NCI-H510A treated with DMSO at 0.1 percent for 48 hours (cell line): ENCODE measurements at places on chromosomes 11 and 22.

GRCh38 chr11:65384301-65384889 is 1.9 kb upstream of the SLC25A45 start:
- no peak for DNase-seq

DNA sequence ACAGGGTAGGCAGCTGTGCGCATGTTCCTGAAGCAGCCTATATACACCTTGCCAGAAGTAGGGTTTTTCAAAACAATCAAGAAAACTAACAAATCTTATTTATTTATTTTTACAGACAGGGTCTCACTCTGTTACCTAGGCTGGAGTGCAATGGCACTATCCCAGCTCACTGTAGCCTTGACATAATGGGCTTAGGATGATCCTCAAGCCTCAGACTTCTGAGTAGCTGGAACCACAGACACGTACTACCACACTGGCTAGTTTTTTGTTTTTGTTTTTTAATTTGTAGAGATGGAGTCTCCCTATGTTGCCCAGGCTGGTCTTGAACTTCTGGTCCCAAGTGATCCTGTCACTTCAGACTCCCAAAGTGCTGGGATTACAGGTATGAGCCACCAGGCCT is 25.7 kb downstream of the CLTCL1 start:
- no peak for DNase-seq

DNA sequence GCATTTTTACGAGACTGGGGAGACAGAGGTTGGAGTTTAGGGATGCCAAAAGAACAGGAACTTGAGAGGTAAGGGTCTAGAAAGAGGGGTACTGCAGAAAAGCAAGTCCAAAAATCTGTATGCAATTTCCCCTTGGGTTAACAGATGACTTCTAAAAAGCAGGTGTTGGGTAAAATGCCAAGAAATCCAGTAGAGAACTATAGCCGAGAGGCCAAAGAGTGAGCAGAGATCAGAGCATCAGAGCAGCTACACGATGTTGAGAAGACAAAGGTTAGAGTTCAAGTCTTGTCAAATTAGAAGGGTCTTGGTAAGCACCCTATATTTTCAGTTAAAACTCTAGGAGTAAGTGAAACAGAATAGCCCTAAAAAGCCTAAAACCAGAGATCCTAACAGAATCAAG is 145.2 kb downstream of the FCHSD2 start:
- DNase-seq, result no peak

- DNase-seq, result no peak
These were observed 44.2 kb downstream of the TRIM66 start for GRCh38 chr11:8638300-8638699.

GRCh38 chr11:109037856-109038780 is 373.2 kb downstream of the DDX10 start:
- no peak for DNase-seq

GRCh38 chr11:47599902-47600301 is 5.7 kb upstream of the C1QTNF4 start:
- DNase-seq, result no peak

DNA sequence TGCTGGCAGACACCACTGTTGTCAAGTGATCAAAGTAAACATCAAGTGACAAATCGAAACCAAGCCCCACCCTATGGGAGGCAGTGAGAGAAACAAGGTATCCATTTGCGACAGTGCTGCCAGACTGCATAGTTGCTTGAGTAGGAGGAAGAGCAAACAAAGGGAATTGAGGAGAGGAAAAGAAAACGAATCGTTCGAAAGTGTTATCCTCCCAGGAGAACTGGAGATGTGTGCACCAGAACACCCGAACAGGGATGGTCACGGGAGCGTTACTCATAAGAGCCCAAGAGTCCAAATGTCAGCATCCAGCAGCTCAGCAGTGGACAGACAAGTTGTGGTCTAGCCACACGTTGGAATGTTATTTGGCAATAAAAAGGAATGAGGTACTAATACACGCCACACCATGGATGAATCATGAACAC is 58.4 kb upstream of the NUP50 start:
- peak; percentile 36 for DNase-seq

- DNase-seq, result no peak
These were observed 351.4 kb upstream of the LUZP2 start for GRCh38 chr11:24145411-24145810.

DNA sequence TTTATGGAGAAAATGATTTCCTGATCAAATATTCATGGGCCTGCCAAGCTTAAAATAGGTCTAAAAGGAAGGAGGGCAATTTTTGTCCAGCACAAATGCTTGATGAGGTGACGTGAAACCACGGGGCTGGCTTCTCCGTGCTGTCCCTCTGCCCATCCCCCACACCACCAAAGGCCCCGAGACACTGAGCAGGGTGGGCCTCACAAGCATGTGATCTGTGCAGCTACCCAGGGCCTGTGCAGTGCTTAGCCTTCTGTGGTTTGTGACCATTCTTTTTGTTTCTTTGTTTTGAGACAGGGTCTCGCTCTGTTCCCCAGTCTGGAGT is 94.8 kb upstream of the RTL6 start:
- DNase-seq, result no peak

DNA sequence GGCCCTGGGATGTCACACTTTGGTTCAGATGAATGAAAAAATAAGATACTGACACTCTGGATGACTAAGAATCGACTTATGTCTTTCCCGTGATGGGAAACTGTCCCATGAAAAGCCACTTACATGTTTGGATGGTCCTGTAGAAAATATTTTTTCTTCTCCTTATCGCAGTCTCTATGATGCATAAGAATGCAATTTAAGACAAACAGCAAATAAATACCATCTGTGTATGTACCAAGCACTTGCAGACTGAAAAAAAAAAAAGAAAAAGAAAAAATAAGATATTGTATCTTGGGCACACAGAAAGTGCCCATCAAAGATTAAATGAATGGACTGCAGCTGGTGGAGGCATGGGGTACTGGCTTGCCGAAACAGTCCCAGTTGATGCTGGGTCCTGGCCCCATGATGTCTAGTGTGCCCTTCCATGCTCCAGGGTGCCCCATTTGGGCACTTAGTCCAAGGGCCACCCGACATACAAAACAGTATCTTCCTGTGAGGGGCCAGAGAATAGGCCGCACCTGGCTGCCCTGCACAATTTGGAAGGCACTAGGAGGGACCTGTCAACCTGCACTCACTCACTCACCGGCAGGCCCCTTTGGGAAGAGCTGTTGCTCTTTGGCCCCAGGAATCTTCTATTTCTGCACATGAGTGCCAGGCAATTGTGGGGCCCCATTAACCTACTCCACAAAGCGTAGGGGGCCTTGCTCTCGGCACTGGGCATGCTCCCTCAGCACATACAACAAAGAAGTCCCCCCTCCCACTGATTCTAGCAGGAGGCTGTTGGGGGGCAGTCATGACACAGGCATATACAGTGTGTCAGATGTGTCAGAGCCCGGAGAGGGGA is 2.5 kb upstream of the ZBED4 start:
- no peak for DNase-seq

DNA sequence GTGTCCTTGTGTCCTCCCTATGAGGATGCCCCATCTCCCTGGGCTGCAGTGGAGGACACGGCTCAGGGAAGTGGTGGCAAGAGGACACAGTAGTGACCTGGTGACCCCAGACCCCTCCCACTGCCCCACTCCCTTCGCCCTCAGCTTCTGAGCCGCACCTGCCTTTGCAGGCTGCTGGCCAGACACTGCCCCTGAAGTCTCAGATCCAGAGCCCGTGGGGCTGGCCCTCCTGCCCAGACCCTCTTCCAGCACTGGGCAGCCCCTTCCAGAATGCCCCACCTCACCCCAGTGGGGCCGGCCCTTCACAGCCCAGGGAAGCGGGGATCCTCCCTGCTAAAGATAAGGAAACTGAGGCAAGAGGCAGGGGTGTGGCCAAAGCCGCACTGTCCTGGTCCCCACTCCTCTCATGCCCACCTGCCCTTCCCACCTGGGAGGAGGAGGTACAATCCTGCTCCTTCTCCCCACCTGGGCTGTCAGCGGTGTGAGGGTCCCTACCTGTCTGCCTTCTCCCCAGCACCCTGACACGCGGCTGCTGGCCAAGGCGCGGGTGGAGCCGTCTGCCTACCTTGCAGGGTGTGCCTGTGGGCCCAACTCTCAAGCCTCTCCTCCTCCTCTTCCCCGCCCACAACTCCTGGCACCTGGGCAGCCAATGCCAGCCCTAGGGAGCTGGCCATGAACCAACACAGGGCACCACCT is 17.3 kb downstream of the TRPM5 start:
- no peak for DNase-seq

DNA sequence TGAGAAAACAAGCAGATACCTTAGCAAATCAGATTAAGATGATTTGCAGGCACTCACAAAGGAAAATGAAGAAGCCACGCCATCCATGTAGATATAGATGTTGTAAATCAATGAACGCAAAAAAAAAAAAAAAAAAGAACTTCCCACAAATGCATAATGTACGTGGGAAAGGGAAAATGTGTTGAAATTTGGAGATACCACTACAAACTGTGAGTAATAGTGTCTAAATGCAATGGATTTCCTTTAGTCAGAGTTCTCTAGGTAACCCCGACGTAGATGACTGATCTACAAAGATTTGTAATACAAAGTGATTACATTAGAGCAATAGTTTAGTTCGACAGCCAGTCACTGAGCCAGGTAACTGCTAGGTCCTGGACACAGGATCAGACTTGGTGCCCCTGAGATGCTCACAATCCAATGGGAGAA is 783 bp upstream of the ANKRD54 start:
- DNase-seq, result no peak

DNA sequence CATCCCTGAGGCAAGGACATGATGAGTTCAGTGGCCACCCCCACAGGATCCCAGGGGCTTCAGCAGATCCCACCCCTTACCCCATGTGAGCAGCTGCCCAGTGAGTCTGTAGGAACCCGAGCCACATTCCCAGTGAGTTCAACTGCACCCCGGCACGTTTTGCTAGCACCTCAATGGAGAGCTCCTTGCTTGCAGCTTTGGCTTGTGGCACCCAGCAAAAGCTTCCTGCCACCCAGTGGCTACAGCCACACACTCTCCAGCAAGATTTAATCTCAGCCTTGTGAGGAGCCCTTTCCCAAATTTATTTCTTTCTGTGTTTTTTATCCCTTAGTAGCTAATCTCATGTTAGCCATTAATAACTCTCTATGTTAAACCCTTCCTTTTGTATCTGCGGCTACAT is 4.0 kb downstream of the SAA1 start:
- no peak for DNase-seq

- no peak for DNase-seq
These were observed 360.3 kb downstream of the TENM4 start for GRCh38 chr11:79080551-79080950.

- DNase-seq, result no peak
These were observed 23.7 kb downstream of the YWHAH start for GRCh38 chr22:31968022-31968421.

GRCh38 chr11:58945663-58946062 is 6.4 kb downstream of the GLYATL1 start:
- no peak for DNase-seq

DNA sequence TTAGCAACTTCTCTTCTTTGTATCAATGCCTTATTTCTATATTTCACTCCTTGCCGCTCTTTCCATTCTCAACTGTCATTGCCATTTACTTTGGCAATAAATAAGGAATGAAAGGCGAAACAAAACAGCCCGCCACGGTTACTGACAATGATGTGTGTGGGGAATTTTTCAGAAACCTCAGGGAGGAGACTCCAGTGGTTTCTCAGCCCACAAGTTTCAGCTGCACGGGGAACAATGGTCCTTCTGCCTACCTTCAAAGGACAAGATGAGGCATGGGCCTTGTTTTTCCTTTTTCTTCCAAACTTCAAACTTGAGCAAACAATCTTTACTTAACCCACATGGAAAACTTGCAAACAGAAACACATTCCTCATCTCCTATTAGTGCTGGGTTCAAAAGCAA is 409.4 kb downstream of the METTL15 start:
- no peak for DNase-seq

DNA sequence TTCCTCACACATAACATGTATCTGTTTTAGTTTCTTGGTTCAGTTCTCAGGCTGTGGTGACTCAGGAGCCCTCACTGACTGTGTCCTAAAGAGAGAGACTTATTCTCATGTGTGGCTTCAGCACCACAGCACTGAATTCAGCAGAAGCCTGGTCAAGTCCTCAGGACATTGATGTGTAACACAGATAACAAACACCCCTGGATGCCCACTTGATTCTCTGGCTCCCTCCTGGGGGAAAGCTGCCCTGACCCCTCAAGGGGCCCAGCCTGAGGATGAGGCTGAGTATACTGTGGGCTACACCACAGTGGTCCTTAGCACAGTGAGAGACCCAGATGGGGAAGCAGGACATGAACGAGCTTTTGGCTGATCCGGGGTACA is 87.2 kb upstream of the VPREB1 start:
- no peak for DNase-seq

- no peak for DNase-seq
These were observed 11.1 kb downstream of the C11orf91 start for GRCh38 chr11:33689501-33689900.

GRCh38 chr22:45336971-45337431 is 27.3 kb downstream of the FAM118A start:
- no peak for DNase-seq

DNA sequence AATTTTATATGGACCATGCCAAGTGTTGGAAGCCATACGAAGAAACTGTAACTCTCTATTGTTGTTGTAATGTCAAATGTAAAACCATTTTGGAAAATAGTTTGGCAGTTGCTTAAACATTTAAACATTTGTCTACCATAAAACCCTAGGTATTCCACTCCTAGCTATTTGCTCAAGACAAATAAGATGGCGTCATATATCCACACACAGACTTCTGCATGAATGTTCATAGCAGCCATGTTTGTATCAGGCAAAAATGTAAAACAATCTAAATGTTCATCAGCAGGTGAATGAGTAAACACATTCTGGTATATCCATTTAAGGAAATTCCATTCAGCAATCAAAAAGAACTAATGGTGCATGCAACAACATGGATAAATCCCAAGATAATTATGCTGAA is 27.9 kb downstream of the OR9I1 start:
- no peak for DNase-seq

DNA sequence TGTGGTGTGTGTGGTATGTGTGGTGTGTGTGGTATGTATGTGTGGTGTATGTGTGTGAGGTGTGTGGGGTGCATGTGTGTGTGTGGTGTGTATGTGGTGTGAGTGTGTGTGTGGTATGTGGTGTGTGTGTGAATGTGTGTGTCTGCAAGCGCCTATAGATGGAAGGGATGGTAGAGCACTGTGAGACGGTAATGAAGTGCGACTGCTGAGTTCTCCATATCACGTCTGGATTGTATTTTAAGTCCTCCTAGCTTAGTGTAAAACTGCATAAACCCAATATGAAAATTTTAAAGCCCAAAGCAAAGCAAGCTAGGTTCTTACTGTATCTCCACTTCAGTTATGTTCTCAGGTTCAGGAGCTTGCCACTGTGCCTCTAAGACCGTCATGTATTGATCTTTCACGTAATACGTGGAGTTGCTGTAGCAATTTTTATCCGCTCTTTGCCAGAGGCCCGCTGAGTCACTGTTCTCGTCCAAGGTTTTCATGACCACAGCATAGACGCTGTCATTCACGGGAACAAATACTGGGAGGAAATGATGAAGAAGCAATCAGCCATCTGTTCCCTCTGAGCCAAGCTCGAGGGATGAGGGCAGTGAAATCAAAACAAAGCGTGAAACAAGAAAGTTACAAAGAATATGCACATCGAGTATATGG is 5.5 kb downstream of the PLET1 start:
- DNase-seq, result peak; percentile 2

GRCh38 chr11:10291801-10292638 is 2.0 kb downstream of the SBF2 start:
- no peak for DNase-seq

GRCh38 chr22:50621948-50622722 is 5.8 kb downstream of the ARSA start:
- peak; percentile 48 for DNase-seq
